ENCODE measurements at places on chromosomes 3 and 15.

DNA sequence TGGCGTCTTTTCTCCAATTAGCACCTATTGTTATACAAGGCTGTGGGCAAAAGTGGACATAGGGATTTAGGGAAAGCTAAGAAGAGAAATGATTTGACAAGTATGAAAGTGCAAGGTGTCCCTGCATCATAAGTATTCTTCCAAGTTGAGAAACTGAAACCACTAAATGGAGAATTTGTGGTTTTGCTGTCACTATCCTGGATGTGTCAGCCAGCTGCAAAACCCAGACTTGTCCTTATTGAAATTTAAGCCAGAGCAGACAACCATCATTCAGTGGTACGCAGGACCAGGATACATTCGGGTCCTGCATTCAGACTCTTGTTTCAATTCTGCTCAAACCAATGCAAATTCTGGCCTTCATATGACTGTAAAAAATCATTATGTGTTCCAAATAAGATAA lies 384.8 kb upstream of the TGFBR2 start:
- DNase-seq: no peak

GRCh38 chr3:99920481-99921376 lies 103.1 kb downstream of the CMSS1 start:
- DNase-seq: peak; percentile 46

GRCh38 chr15:98143116-98143515 lies 182.6 kb downstream of the ARRDC4 start:
- DNase-seq: no peak

DNA sequence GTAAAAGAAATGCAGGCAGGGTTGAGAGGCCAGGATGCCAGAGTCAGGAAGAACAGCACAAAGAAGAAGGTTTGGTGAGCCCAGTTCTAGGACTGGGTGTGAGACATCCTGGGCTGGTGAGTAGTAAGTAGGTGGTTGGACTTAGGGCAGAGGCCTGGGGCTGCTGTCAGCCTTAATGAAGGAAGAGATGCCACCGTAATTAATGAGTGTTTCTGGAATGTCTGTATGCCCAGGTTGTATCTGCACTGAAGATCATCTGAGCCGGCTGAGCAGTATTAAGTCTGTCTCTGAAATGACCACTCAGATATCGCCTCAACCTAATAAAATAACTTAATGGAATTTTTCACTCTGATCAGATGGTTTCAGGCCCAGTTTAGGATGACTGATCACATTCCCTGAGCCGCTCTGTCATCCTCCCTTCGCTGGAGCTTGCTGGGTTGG lies 532.9 kb upstream of the IL12A start:
- DNase-seq: no peak

GRCh38 chr3:179076243-179077027 lies 4.8 kb upstream of the ZMAT3 start:
- DNase-seq: no peak

- DNase-seq: peak; percentile 33
Observed at GRCh38 chr3:169666376-169667165, 3.1 kb upstream of the MECOM start.

GRCh38 chr15:73695773-73696640 lies 11.8 kb downstream of the CD276 start:
- DNase-seq: no peak

DNA sequence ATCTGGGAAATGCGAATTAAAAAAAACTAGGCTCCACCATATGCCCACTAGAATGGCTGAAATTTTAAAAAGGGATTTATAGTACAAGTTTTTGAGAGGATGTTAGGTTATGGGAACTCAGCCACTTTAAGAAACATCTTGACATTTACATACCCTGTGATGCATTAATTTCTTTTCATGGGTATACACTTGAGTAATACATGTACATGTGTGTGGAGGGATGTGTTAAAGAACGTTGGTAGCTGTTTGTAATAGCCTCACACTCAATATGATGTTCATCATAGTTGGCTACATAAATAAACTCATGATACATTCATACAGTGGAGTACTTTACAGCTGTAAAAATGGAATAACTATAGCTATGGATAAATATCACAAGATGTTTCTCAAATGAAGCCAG lies 40.9 kb downstream of the MEF2A start:
- no peak for DNase-seq

GRCh38 chr3:167928381-167928780 lies 167.3 kb downstream of the GOLIM4 start:
- DNase-seq: no peak

- no peak for DNase-seq
Observed at GRCh38 chr3:2540115-2540514, 441.4 kb downstream of the CNTN4 start.

GRCh38 chr3:61563313-61564271 lies 2.2 kb downstream of the PTPRG start:
- DNase-seq: no peak

DNA sequence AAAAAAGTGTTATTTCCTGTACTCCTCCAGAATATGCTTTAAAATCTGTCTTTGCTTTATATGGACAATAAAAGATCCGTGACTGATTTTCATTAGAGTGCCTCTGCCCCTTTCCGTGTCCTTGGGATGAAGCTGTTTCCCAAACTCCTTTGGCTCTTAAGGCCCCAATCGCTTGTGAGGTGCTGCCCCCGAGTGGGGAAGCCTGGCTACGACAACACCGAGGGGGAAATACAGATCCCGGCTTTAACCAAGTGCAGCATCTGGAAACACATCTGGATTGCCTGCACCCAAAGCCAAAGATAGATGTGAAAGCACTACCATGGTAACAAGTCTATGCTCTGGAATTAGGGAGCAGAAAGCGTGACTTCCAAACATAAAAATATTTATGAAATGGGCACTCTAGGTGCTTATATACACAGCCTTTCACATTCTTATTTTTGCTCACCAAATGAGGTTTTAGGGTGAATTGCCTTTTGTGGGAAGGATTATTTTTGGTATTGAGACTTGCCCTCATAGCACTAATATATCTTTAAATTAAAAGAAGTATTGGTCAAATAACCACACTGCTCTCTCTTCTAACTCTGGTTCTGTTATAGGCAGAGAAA lies 40.6 kb upstream of the ADCY5 start:
- peak; percentile 83 for DNase-seq

- no peak for DNase-seq
Observed at GRCh38 chr3:187677604-187678003, 7.4 kb upstream of the SST start.

- no peak for DNase-seq
Observed at GRCh38 chr3:164577667-164578210, 500.6 kb downstream of the SI start.

GRCh38 chr3:141735770-141736465 lies 2.2 kb upstream of the RNF7 start:
- DNase-seq: no peak

DNA sequence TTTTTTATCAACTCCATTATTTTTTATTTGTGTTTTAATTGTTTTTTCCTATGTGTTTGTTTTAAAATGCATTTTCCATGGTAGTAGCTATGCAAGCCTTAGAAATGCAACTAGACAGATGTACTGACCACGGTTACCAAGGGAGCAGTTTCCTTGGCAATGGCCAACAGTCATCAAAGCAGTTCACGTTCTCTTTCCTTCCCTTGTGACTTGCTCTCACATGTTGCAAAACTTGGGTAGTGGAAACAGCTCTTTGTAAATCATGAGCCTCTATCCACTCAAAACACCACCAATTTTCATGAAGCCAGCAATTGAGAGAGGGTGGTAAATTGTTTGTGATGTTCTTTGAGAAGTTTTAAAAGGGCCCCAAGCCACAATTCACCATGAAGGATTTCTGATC lies 499.4 kb upstream of the MDFIC2 start:
- DNase-seq: no peak

DNA sequence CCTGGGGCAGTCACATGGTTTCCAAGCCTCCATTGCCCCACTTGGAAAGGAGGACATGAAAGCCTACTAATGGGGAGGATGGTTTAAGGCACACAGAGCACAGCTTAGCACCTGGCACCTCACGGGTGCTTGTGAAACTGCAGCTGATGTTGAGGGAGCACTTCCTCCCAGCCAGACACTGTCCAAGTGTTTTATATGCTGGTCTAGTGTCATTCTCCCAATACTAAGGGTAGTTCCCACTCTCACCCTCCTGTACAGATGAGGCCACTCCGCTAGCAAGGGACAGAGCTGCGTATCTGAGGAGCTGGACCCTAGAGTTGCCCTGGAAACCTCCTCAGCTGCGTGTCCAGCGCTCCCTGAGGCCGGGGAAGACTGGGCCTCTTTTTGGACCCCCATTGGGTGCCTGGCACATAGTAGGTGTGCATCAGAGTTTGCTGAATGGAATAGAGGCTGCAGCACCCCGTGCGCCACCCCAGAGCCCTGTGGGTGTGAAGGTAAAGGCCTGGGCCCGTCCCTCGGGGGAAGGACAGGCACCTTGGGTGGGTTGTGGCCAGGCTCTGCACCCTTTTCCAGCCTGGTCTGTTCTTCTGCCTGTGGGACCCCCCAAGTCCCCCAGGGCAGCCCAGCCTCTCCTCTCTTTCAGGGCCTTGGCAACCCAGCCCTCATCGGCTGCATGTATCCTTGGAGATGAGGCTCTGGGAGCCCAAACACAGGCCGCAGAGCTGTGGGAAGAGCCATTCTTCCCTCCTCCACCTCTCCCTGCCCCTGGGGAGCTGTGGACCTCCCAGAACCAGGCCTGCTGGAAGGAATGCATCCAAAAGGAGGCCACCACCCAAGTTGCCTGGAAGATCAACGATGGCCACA lies 31.3 kb downstream of the DNASE1L3 start:
- no peak for DNase-seq

GRCh38 chr3:188624828-188625227 lies 470.9 kb downstream of the LPP start:
- DNase-seq: no peak

DNA sequence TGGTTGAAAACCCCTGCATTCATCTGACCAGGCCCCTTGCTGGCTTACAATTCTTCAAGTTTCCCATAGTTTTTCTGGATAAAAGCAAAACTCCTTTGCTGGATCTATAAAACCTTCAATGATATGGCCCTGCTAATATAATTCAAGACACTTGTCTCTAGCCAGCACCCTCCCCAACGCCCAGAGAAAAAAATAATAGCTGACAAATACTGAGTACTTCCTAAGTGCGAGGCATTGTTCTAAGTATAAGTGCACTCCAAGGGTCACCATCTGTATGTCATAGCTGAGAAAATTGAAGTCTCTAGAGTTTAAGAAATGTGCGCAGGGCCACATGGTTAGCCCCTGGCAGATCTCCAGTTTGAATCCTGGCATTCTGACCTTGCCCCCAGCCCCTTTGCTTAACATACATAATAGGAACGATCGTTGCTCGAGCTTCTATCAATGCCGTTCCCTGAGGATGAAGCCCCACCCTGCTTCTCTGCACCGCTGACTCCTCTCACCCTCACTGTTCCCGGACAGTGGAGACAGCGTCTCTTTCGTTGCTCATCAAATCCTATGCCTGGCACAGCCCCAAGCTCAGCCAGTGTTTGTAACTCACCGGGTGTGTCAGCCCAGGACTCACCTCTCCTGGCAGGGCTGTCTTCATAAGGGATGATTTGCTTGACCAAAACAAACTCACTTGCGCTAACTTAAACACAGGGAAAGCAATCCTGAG lies 377.1 kb upstream of the PROK2 start:
- no peak for DNase-seq

DNA sequence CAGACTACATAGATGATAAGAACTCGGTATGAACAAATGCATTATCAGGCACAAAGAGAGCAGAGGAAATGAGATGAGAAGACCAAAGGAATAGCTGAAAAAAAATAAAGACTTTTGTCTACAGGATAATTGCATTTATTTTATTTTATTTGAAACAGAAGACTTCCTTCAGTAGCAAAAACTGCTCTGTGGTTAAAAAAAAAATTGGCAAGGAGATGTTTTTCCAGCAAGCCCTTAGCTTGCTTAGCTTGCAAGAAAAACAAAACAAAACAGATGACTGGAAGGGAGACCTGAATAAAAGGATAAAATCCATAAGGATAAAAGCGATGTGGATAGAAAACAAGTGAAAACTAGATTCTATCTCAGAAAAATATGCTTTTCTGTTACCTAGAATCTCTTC lies 9.1 kb upstream of the PPM1L start:
- no peak for DNase-seq

DNA sequence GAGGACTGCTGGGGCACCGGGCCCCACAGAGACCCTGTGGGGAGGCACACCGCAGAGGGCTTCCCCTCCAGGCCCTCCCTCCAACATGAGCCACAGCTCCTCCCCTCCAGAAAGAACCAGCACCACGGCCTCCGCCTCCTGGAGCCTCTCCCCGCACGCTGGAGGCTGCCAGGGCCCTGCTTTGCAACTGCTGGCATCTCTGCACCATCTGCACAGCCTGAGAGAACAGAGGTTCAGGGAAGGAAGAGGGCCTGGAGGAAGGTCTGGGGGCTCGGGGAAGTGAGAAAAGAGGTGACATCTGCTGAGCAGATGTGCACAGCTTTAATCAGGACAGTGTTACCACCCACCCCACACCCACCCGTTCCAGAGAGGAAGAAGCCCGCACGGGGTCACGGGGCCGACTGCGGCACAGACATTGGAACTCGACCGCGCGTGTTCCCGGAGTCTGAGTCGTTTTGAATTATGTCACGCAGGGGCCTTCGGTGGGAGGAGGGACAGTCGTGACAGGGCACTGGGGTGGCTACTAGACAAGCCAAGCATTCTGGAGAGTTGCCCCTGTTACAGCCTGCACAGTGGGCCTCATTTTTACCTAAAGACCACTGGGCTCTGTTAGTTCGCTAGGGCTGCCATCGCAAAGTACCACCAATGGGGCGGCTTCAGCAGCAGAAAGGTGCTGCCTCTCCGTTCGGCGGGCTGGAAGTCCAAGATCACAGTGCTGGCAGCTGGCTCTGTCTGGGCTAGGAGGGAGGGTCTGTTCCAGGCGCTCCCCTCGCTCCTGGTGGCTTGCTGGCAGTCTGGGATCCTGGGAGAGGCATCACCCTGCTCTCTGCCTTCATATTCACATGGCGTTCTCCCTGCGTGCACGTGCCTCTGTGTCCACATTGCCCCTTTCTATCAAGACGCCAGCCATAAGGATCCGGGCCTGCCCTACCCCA lies 194.8 kb downstream of the XXYLT1 start:
- no peak for DNase-seq

GRCh38 chr3:40381904-40382616 lies 4.9 kb upstream of the ENTPD3 start:
- DNase-seq: no peak
